Effector memory CD8-positive, alpha-beta T cell (primary cell): ENCODE measurements at places on chromosomes 2 and 18.

- no peak for DNase-seq
Measured at GRCh38 chr2:133640103-133640502, 71.8 kb upstream of the NCKAP5 start.

- DNase-seq, result no peak
Measured at GRCh38 chr2:186853951-186854350, 5.0 kb upstream of the ZSWIM2 start.

DNA sequence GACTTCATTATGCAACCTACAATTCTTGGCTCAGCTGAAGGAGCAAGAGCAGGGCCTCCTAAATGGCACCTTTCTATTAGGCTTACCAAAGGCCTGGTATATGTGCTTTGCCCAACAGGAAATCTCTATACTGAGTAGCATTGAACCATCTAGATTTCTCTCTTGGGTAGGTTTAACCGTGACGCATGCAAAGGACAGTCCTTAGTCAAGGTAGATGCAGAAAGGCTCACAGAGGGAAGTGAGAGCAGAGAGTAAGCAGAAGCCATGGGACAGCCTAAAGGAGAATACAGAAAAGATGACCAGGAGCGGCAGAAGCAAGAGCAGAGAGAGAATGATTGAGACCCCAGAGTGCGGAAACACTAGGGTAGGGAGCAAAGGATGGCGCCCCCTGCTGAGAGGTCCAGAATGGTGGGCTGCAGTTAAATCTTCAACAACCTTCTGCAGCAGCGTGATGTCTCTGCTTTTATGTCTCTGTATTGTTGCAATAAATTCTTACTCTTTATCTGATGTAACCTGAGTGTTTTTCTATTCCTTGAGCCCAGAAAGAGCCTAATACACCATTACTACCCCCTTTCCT lies 4.7 kb upstream of the OSBPL1A start:
- DNase-seq, result no peak

DNA sequence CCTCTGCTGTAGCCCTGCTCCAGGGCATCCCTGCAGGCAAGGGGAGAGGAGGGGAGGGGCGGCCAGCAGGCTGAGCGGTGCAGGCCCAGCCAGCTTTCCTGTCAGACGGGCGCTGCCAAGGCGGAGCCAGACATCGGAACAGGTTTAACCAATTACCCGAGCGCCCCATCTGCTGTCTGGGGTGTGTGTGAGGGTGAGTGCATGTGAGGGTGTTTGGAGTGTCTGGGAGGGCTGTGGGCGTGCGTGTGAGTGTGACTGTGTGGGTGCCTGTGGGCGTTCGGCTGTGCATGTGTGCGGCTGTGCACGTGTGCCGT lies 20.0 kb downstream of the EMX1 start:
- no peak for DNase-seq

GRCh38 chr2:174438146-174438886 lies 42.8 kb downstream of the SCRN3 start:
- DNase-seq, result no peak

- DNase-seq, result no peak
Measured at GRCh38 chr2:181944164-181944913, 41.3 kb upstream of the PPP1R1C start.

DNA sequence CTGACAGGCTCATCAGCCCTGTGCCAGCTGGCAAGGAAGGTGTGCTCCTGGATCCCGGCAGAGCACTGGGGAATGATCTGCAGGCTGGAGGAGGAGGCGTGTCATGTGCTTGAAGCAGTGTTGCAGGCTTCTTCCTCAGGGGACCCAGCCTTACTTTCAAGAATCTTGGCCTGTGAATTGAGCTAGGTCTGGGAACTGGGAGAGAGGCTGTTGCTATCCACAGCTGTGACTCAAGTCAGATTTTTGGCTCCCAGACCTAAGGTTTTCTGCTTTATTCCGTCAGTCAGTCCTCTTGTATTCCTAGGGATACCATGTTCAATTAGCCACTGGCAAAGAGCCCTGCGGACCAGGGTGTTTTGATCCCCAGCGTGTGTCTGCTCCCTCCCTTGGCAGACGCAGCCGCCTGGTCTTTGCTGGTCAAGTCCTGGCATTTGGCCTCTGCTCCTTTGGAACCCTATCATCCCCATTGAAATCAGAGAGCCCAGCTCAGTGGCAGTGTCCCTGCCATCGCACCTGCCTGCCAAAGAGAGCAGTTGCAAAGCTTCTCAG lies 32.4 kb downstream of the ASB1 start:
- DNase-seq, result no peak

DNA sequence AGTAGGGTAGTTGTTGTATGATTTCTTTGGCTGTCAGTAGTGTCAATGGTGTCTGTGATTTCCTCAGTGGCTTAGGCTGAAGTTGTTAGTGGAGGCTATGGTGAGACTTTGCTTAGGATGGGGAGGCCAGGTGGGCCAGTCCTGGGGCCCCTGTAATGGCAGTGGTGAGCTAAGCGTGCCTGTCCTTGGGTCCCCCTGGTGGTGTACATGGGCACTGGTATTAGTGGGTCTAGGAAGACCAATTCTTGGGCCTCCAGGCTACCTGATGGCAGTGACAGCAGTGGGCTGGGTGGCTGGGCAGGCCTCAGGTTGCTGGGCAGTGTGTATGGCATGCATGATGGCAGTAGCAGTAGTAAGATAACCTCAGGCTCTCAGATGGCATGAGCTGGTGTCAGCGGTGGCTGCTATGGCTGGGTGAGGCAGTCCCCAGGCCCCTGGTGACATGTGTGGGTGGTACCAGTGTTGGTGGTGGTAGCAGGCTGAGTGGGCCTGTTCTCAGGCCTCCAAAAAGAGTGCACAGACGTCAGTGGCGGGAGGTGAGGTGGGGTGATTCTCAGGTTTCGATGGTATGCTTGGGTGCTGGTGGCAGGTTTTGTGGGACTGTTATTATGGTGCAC lies 103.2 kb downstream of the KLHL14 start:
- no peak for DNase-seq

GRCh38 chr2:39228413-39229209 lies 15.2 kb downstream of the CDKL4 start:
- DNase-seq, result no peak

DNA sequence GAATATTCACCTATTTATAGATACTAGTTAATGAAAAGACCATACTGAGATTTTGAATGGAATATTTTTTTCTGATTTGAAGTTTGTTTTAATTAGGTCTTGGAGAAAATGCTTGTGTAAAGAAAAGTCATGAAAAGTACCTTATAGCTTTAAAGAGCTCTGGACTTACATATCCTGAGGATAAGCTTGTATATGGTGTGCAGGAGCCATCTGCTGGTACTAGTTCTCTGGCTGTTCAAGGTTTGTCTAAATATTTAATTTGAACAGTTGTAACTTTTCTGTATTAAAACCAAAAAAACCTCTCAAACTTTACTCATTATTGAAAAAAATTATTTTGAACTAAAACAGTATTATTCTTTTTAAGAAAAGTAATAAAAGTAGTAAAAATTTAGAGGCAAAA lies 50.1 kb downstream of the UBR3 start:
- DNase-seq, result no peak

DNA sequence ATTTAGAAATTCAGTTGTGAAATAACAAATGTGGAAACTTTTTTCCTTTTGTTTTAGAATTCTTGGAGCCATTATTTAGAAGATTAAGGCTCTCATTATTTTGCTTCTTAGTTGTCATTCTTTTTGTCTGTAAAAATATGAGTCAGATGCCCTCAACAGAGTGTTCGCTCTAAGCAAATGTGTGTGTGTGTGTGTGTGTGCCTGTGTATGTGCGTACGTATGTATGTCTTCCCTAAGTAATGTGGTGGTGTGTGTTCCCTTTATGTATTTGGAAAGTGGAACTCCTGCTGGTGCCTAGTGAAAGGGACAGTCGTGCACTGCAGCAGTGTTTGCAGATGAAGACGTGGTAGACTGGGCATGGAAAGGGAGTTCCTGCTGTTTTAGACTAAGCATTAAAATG lies 27.5 kb downstream of the ZNF407 start:
- no peak for DNase-seq

DNA sequence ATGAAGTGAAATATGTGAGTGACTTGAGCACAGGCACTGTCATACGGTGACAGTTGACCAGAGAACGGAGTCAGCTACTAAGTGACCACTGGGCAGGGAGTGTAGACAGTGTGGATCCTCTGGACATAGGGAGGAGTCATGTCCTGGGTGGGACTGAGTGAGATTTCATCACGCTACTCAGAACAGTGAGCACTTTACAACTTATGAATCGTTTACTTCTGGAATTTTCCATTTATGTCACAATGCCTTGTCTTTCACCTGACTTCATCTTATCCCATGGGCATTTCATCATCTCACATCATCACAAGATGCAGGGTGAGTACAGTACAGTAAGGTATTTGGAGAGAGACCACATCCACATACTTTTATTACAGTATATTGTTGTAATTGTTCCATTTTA lies 29.0 kb downstream of the PTPRM start:
- no peak for DNase-seq

DNA sequence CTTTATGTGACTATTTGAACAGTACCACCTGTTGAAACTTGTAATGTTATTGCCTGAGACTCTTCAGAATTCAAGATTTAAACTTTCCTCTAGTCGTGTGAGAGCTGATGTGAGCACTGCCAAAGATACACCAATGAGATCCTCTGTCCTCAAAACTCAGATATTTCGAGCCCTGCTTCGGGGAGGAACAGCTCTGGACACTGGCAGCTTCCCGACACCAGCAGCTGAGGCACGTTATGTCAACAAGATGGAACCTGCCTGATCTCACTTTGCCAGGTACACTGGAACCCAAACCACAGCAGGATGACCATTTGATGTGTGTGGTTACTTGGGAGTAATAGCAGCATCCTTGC lies 319.9 kb upstream of the RBMS1 start:
- no peak for DNase-seq

GRCh38 chr2:108351889-108352288 lies 25.9 kb upstream of the SULT1C4 start:
- no peak for DNase-seq

DNA sequence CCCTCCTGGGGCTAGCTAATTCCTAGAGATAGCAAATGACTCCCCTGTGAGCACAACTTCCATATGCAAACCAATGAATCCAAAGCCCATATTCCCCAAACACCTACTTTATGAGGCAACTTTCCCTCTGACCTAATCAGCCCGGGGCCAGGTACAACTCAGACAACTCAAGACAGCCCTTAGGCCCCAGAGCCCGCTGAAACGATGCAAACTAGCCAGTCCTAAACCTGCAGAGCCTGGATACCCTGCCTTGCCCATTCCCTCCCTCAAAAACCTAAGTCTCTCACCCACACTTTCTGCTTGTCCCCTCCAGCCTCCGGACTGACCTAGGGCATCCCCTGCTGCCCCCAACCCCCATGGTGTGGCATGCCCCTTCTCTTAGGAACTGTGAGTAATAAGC lies 142.8 kb downstream of the ACTR3 start:
- no peak for DNase-seq

- no peak for DNase-seq
Measured at GRCh38 chr2:10926191-10926820, 14.6 kb downstream of the KCNF1 start.

GRCh38 chr2:44016282-44016681 lies 20.5 kb upstream of the LRPPRC start:
- DNase-seq, result no peak

GRCh38 chr18:63730773-63731172 lies 28.0 kb downstream of the SERPINB11 start:
- DNase-seq, result no peak

DNA sequence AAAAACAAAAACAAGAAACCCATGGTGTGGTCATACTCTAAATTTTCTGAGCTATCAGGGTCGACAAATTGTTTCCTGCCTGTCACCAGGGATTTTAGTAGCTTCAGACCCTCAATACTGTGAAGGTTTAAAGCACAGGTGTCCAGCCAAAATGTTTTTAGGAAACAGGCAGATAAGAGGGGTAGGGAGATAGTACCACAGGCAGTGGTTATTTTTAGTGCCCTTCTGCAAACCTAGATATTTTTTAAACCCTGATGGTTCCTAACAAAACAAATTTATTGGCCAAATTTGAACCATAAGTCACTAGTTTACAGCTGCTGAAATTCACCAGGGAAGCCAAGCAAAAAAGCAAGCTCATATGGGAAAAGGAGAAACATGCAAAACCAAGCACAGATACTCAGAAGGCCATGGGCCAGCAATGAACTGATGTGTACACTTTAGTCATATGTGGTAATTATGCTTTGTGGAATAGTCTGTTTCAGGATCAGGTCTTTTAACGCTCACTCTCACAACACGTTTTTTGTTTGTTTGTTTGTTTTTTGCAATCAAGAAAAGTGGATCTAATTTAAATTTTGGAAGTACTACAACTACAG lies 156.8 kb upstream of the STK17B start:
- no peak for DNase-seq

DNA sequence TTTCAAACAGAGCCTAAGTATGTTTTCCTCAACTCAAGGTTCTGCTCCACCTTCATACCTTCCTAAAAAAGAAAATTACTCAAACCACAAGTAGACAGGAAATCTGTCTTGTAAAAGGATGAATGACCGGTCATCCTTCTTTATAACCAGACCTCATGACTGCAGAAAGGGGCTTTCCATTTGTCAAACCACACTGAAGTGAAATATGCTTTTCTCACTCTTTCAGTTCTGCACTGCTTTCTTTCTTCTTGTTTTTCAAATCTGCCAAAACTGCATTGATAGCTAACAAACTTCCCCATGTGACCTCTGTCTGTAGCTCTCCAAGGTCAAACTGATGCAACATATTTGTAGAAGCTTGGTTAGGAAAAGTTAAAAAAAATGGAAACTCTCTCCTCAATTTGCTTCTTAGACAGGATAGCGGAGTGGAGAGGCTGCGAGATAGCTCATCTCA lies 308.9 kb upstream of the CCDC68 start:
- no peak for DNase-seq

DNA sequence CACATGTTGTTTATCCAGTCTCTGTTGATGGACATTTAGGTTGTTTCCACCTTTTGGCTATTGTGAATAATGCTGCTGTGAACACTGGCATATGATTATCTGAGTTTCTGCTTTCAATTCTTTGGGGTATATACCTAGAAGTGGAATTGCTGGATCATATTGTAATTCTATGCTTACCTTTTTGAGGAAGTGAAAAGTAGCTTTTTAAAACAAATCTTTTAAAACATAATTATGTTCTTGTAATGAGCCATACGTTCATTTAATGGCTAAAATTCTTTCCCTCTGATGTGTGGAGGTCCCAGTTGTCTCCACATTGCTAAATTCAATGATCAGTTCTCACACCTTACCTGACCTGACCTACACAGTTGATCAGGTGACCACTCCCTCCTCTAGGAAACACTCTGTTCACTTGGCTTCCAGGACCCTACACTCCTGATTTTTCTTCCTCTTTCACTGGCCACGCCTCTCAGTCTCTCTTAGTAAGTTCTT lies 27.8 kb upstream of the SERTAD2 start:
- no peak for DNase-seq

DNA sequence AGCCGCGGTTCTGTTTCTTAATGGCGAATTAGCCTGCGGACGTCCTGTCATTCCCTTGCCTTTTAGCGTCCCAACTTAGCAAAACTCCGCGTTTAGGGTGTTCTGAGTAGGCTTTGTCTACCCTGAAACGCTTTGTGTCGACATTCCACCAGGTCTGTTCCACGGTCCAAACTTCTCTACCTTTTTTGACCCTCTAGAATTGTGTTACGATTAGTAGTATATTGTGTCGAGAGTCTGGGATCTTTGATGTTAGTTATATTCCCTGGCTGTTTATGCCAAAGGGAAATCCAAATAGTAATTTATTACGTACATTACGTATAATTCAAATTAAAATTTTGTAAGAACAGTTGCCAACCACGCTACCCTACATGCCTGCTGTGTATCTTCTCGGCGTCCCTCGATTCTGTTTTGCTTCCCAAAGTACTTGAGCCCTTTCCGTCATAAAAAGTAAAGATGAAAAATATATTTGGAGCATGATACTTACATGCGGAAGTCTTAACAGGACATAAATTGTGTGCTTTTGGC lies 495 bp upstream of the TTC32 start:
- DNase-seq, result no peak

- DNase-seq, result no peak
Measured at GRCh38 chr2:89767572-89768435, 1076.3 kb downstream of the RPIA start.
